ENCODE measurements at places on chromosomes 2 and 18.

DNA sequence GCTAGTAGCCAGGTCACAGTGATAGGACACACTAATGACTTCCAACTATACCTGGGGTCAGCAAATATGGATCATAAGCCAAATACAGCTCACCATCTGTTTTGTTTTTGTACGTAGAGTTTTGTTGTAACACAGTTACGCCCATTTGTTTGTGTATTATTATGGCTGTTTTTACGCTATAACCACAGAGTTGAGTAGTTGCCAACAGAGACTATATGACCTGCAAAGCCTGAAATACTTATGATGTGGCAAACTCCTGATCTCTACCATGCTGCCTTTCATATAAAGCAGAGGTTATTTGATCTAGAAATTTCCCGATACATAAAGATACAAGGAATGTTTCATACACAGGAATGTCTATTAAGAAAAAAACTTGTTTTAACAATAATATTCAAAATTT is 152.2 kb downstream of the HNMT start:
- no peak for DNase-seq

- no peak for DNase-seq
Measured at GRCh38 chr2:48369971-48370370, 160.0 kb upstream of the STON1 start.

GRCh38 chr18:23228102-23229061 is 93.1 kb downstream of the CABLES1 start:
- DNase-seq: peak; percentile 85

- peak; percentile 41 for DNase-seq
Measured at GRCh38 chr2:23566241-23567142, 181.5 kb downstream of the KLHL29 start.

DNA sequence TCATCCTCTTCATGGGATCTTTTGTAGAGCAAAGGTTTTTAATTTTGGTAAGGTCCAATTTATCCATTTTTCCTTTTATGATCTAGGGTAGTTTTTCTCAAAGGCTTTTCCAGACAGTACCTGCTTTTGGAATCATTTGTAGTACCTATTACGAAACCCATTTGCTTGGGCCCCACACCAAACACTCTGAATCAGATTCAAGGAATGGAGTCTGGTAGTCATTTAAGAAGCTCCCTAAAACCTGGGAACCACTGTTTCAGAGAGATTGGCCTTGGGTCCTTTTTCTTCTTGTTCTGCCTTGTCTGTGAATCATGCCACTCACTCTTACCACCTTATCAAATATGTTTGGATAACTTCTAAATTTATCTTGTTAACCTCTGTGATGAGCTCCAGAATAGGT is 40.3 kb downstream of the OSBPL6 start:
- DNase-seq: no peak

- DNase-seq: no peak
Measured at GRCh38 chr18:47726550-47726949, 203.9 kb downstream of the SMAD2 start.

DNA sequence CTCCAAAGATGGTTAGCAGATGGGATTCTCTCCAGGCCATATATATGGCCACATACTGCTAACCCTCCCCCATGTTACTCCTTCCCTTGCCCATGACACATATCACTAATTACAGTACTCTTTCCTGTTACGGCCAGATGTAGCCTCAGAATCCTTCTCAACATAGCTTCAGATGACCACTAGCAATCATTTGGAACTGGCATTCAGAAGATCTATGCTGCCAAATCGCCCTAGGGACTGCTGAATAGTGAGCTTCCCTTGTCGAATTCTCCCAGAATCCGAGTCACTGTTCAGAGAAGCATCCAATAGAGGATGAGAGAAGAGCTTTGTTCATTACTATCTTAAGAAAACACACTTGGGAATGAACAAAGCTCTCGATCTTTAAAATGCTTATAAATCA is 121.2 kb upstream of the TANK start:
- no peak for DNase-seq
